ENCODE measurements at places on chromosomes 6 and 20.

DNA sequence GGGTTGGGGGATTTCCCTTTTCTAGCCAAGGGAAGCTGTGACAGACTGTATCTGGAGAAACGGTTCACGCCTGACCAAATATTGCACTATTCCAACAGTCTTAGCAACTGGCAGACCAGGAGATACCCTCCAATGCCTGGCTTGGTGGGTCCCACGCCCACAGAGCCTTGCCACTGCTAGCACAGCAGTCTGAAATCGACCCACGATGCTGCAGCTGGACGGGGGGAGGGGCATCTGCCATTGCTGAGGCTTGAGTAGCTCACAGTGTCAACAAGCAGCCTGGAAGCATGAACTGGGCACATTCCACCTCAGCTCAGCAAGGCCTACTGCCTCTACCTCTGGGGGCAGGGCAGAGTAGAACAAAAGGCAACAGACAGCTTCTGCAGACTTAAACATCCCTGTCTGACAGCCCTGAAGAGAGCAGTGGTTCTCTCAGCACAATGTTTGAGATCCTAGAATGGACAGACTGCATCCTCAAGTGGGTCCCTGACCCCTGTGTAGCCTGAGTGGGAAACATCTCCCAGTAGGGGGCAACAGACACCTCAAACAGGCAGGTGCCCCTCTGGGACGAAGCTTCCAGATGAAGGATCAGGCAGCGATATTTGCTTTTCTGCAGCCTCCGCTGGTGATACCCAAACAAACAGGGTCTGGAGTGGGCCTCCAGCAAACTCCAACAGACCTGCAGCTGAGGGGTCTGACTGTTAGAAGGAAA, 89.9 kb upstream of the ECI2 start:
- DNase-seq: no peak

DNA sequence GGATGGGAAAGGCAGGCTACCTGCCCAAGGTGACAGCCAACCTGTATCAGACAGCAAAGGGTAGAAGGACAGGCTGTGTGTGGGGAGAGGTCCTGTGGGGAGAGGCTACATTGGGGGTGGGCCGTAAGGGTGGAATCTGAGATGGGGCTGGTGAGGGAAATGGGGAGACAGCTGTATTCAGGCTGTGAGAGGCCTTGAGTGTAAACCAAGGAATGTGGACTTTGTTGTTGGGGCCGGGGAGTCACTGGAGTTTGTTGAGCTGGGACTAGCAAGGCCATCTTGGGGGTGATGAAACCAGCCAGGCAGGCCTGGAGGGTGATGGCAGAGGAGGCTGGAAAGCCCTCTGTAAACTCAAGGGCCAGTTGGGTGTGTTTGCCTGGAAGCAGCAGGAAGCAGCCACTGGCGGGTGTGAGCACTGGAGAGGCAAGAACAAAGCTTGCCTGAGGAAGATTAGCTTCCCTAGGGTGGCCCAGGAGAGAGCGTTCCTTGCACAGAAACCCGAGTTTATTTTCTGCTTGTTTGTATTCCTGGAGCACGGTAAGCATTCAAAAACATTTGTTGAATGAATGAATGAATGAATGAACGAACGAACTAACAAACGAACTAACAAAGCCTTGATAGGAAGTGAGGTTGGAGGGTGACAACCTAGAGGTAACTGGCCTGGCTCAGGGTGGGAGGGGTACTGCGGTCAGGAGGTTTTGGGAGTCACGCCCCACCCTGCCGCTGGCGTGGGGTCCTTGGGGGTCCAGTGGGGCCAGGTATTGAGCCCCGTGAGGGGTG, 18.9 kb downstream of the TTBK1 start:
- no peak for DNase-seq

- peak; percentile 14 for DNase-seq
These were observed 613.0 kb downstream of the UTRN start for GRCh38 chr6:144898052-144898689.

DNA sequence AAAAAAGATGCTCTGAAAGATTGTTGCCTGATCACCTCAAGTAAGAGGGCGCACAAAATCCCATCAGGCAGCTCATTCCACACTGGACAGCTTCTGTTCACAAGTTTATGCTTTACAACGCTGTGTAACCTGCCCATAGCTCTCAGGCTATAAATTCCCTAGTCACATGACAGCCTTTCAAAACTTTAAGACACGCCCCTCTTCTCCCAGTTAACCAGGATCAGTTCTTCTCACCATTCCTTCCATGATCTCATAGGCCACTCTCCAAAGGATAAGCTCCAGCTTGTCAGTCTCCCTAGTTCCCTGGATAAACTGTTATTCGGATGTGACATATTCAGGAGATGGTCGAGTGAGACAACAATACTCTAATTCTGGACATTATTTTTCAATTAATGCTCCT, 15.0 kb downstream of the ADNP start:
- DNase-seq: peak; percentile 60

DNA sequence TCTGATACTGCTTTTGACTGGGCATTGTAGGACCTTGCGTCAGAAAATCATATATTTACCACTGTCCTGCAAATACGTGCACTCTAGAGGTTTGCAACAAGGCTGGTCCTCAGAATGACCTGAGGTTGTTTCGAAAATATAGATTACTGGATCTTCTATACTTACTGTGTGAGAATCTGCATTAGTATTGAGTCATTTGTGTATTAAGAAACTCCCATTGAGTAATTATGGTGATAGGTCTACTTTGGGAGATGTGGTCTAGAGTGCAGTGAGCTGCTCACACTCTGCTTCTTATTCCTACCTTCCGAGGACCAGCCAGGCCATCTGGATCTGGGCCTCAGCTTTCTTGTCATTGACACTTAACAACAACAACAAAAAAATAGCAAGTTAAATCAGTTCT, 9.6 kb downstream of the KLHL32 start:
- DNase-seq: no peak

GRCh38 chr6:139939189-139939979, 564.9 kb upstream of the CITED2 start:
- no peak for DNase-seq

- DNase-seq: no peak
These were observed 19.7 kb upstream of the MTCL3 start for GRCh38 chr6:127538750-127539264.

DNA sequence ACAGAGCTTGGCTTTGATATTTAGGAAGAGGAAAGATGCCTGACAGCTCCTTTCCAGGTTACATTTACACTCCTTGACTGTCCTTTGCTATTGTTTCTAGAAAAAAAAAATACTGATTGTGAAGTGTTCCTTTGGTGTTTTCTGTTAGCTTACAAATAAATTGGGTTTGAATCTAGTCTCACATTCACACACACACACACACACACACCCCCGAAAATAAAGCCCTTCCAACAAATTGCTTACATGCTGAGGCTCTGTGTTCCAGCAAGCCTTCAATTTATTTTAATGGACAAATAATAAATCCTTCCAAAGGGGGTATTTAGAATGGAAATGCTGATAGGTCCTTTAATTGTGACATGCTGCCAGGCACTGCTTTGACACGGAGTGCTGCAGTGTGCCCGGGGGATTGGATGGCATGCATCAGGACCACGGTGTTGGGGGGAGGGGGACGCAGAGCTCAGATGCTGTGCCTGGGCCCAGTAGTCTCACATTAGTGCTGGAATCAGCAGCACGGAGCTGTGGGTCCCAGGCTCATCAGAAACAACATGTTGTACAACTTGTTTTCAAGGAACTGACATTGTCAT, 199.9 kb downstream of the CD83 start:
- no peak for DNase-seq

DNA sequence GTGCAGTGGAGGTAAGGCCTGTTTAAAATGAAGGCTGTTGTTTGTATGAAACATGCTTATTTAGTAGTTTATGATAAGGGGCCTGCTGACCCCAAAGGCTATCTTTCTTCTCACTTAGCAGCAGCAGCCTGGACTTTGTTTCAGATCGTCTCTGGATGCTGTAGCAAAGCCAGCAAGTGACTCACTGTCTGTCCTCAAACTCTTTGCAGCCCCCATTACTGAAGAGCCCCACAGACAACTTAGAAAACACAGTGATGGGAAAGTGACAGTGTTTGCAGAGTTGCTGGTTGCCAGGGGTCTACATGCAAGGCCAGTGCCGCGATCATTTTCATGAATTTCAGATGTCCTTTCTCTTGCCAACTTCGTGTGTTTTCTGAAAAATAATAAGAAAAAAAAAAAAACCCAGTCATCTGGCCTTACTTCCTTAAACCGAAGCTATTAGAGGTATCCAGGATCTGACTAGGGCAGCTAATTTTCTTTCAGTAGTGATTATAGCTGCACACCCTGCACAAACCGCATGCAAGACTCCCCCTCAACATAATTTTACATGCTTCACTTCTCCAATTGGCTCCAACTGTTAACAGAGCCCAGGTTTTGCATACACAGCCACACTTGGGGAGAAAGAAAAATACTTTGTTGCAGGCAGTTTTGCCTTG, 11.6 kb upstream of the F13A1 start:
- no peak for DNase-seq

GRCh38 chr6:54236984-54237383, 71.3 kb upstream of the TINAG start:
- no peak for DNase-seq

GRCh38 chr20:22928679-22929078, 106.4 kb upstream of the SSTR4 start:
- DNase-seq: no peak

GRCh38 chr20:47352332-47353238, 3.9 kb downstream of the ZMYND8 start:
- peak; percentile 74 for DNase-seq

- peak; percentile 89 for DNase-seq
These were observed 37.7 kb downstream of the KIF25 start for GRCh38 chr6:168035098-168035660.

- no peak for DNase-seq
These were observed 3.2 kb downstream of the NFYA start for GRCh38 chr6:41075651-41076626.

DNA sequence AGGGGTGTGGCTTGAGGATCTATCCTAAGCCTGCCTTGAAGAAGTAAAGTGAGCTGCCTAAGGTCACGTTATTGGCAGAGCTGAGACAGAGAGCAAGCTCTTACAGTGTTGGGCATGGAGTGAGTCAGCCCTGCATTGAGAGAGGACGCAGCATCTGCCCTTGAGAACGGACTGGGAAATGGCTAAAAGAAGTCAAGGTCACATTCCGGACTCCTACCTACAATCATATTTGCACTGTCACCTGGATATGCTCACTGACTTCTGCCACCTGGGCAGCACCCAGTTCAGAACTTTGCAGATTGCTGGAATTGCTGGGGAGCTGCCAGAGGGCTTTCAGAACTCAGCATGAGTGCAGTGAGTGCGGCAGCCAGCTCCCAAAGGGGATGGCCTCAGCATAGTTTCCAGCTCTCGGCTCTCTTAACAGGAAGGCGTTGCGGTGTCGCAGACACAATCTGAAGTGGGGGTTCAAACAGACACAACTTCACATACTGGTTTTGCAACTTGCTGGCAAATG, 199.3 kb upstream of the SGK1 start:
- DNase-seq: peak; percentile 96

GRCh38 chr20:63857764-63858392, 3.4 kb upstream of the ABHD16B start:
- peak; percentile 48 for DNase-seq

GRCh38 chr20:44720997-44721784, 6.0 kb downstream of the CCN5 start:
- peak; percentile 93 for DNase-seq

- peak; percentile 54 for DNase-seq
These were observed 37.7 kb upstream of the SLC4A11 start for GRCh38 chr20:3276680-3277015.

- DNase-seq: no peak
These were observed 37.4 kb downstream of the CITED2 start for GRCh38 chr6:139337001-139337400.

DNA sequence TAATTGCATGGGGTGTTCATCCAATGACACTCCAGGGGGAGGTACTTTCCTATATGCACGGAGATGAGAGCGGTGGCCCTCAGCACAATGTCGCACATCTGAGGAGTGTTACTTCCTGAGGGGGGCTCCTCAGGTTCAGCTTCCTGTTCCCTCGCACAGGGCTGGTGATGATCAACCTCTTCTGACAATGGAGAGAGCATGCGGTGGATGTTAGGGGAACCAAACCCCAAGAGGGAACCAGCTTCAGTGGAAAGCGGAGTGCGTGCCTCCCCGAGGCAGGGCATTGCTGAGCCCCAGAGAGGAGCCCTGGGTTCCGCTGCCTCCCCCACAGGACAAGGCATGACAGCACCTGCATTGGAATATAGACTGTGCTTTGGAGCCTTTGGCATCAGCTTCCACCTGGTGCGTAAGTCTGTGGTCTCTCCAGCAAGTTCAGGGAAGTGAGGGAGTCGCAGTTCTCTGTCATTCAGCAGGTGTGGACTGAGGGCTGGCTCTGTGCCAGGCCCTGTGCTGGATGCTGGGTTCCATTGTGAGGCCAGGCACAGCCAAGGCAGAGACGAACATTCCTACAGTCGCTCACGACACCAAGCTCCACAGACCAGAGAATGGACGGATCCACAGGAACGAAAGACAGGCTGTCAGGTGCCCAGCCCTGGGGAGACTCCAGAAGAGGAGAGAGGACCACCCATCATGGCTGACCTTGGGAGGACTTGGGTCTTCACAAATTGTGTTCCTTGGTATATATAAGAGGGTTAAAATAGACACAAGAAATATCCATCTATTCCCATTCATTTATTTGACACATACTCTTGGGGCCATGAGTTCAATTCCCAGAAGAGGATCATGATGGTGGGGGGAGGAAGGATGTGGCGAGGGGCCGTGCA, 3.9 kb upstream of the ZNF831 start:
- DNase-seq: no peak

GRCh38 chr6:42295181-42295580, 77.5 kb upstream of the MRPS10 start:
- no peak for DNase-seq

- no peak for DNase-seq
These were observed 95.8 kb downstream of the DHX35 start for GRCh38 chr20:39057911-39058310.

DNA sequence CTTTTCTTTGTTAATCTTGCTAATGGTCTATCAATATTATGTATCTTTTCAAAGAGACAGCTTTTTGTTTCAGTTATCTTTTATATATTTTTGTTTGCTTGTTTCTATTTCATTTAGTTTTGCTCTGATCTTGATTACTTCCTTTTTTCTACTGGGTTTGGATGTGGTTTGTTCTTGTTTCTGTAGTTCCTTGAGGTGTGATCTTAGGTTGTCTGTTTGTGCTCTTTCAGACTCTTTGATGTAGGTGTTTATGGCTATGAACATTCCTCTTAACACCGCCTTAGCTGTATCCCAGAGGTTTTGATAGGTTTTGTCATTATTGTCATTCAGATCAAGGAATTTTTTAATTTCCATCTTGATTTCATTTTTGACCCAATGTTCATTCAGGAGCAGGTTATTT, 26.8 kb upstream of the TNFAIP3 start:
- DNase-seq: no peak

DNA sequence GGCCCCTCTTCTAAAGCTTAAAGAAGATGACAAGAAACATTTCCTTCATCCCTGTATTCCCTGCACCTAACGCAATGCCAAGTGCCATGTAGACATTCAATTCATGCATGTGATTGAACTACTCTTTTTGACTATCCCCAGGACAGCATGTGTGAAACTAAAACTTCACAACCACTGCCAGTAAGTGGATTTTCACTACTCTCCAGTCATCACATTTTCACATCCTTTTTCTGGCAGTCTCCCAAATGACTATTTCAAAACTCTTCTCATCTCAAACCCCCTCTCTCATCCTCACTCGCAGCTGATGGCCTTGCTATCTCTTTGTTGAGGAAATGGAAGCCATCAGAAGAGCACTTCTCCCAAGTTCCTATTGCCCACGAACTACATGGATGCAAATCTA, 122.6 kb downstream of the OPRM1 start:
- DNase-seq: no peak

Data from fibroblast of pulmonary artery (primary cell).